ENCODE measurements at places on chromosomes 7 and 10.

GRCh38 chr7:36887233-36887632 is 162.9 kb upstream of the AOAH start:
- no peak for DNase-seq

- no peak for DNase-seq
Measured at GRCh38 chr7:16817536-16817935, 12.7 kb upstream of the AGR2 start.

DNA sequence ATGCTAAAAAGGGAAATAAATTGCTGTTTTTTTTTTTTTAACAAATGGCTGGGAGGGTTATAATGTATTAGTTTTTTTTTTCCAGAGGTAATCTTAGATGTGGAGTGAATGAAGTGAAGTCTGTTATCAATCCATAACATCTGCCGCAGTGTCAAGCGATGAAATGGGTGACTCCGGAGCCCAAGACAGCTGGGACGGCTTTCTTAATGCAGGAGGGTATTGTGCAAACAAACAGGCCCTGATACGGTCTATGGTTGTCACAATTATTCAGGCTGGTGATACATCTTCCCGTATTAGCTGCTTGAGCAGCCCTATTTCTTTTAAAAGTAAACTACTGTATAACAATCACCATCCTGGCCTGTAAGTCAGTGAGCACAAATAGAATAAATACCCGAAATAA is 1231.2 kb downstream of the GATA3 start:
- DNase-seq: no peak

DNA sequence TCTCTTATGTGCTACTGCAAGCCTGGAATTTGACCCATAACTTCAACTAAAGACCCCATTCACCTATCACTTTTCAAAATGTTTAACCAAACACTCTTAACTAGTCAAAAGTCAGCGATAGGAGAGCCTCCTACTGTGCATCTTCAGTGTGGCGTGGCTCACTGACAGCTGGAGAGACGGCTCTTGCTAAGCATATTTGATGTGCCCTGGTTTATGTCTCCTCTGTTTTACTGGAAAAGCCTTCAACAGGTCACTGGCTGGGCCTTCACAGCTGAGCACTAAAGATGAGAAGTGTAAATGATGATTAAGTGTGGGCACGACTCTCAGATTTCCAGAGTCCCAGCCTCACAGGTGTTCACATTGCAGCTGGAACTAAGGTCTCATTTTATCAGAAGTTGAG is 472.1 kb downstream of the SEMA3D start:
- no peak for DNase-seq

- no peak for DNase-seq
Measured at GRCh38 chr7:92973974-92974373, 137.6 kb upstream of the CDK6 start.

GRCh38 chr7:21948364-21948763 is 2.7 kb upstream of the CDCA7L start:
- no peak for DNase-seq

GRCh38 chr10:5064656-5065055 is 29.6 kb upstream of the AKR1C3 start:
- DNase-seq: no peak

- DNase-seq: no peak
Measured at GRCh38 chr10:97643441-97643985, 3.0 kb downstream of the PI4K2A start.

- peak; percentile 72 for DNase-seq
Measured at GRCh38 chr10:78579995-78580394, 488.8 kb upstream of the ZMIZ1 start.

DNA sequence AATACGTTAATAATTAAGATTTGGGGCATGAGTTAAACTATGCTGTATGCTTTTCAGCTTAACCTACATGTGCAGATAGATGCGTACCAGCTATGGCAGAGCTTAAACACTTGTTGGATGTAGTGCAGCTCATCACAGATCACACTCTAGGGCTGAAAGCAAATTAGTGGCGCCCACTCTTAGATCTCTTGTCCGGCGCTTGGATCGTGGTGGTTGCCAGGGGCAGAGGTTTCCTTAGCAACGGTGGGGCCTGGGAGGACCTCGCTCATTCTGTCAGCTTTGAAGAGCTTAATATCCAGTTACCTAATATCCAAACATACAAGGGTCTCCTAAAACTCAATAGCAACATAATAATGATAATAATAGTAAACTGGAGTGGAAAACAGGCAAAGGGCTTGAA is 548.2 kb upstream of the PFKP start:
- DNase-seq: no peak

DNA sequence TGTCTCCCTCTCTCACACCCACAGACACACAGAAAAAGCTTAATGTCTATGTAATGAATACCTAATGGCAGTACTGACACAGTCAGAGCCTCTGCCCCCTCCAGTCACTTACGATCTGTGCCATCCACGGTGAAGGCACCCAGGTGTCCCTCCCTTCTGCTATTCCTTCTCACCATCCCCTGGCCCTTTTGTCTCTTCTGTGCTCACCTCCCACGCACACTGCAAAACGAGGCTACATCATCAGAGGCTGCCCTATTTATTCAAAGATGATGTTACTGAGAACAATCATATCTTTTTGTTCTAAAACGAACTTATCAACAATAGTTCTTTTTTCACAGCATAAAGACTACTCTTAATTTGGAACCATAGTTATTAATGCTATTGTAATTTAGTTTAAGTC is 246.9 kb upstream of the MKLN1 start:
- DNase-seq: no peak

DNA sequence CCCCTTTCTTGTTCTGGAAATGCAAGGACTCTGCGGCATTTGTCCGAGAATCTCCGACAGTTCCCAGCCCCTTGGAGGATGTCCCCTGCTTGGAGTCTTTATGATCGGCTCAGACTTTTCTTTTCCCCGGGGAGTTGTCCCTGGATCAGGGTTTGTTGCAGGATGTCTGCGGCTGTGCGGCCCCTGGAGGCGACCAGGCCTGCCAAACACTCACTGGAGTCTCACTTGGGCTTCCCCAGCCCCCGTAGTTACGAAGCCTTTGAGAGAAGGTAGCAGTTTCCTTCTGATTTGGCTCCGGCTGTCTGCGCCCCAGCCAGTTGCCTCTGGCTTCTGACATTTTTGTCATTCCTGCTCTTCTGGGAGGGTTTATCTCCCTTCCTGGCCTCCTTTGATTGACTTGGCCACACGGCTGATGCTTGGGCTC is 16.1 kb downstream of the COL26A1 start:
- no peak for DNase-seq

DNA sequence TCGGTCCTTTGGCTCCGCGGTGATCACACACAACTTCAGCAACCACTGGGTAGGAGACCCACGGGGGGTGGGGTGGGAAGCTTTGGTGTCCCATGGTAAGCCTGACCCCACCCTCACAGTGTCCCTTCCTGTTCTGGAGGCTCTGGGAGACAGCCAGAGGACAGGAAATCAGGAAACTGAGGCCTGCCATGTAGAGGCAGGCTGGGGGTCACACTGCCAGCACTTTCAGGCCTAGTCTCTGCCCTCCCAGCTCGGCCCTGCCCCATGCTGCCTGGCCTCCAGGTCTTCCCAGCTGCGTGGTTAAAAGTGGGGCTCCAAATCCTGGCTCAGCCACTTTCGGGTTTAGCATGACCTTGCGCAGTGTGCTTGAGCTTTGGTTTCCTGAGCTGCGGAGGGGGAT is 10.9 kb downstream of the AQP1 start:
- DNase-seq: no peak

DNA sequence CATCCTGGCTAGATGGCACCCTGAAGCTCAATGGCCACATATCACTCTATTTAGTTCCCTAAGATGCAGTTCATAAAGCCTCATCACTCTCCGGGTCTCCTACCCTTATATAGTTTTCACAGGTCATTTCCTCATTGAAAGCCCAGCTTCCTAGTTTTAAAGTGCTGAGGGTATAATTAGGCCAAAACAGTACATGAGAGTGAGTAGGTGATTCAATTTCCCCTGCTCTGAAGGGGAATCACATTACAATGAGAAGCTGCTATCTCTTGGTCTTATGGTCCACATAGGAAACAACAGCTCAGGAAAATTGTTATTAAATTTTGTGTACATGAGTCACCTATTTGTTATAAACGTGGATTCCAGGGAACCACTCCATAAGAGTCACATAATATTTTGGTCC is 162.0 kb downstream of the SEMA3E start:
- no peak for DNase-seq

DNA sequence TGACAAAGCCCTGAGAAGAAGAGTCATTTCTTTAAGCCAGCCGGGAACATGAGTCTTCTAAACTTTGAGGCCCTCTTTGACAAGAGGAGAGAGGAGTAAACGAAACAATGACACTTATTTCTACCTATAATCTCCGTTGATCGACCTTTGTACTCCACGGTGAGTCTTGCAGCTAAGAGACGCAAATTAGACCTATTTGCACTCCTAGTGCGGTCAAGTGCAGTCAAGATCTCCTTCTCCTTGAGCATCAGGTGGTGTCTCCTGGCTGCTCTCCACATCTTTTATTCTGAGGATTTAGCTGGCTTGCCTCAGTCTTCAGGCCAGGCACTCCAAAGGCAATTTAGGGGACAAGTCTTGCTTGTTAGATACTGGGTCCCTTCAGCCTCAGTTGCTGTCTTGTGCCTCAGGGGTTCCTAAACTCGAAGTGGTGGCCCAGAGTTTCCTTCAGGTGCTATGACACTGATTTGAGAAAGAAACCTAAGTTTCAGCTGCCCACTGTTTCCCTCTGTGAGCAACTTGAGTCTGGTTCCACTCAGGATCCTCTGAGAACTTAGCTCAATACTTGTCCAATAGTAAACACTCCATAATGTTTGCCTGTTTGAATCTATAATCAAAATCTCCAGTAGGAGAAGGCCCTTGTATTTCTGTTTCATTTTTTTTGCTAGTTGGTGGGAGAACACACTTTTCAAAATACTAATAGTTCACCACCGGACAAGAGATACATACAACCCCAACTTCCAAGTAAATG is 312.9 kb downstream of the RNLS start:
- DNase-seq: no peak

GRCh38 chr7:128453836-128454804 is 1.6 kb upstream of the HILPDA start:
- DNase-seq: peak; percentile 87

DNA sequence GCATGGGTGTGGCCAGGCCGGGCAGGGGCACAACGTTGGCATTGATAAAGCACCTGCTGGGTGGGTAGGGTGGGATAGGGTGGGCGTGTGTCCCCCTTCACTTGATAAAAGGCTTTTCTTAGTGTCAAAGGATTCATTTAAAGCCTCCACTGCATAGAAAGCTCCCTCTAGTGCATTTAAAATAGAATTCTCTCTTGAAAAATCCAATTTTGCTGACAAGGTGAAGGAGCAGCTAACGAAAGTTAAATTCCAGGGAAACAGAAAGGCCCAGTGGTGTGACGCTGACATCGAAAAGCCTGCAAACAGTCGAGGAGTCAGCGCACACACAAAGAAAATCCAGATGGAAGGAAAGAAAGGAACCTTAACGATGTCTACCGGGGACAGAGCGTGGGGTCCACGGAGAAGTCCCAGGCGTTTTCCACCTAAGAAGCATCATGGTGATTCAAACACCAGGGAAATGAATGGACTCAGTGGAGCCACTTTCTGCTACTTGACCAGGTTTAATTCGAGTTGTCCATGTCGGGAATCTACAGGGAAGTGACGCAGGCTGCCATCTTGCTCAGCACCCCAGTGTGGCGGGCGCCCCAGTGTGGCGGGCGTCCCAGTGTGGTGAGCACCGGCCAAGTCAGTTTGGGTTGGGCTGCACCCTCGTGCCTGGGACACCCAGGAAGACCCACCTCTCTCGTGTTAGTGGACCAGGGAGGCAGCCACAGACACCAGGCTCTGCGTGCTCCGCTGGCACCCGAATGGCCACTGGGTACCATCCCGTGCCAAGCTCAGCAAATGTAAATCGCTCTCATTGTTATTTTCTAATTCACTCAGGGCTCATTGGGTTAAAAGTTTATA is 217.8 kb downstream of the DNAJB6 start:
- DNase-seq: no peak

DNA sequence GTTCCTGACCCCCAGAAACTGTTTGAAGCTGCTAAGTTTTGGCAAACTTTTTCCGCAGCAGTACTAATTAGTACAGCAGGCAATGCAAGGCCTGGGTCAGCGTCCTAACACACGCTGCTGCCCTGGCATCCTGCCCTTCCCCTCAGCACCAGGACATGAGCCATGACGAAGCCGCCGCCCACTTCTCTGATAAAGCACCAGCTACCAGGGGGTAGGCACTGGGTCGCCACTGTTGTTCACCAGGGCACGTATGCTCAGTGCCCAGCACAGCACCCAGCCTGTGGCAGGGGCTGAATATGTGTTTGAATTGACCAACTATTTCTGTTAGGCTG is 59.5 kb downstream of the CHST15 start:
- DNase-seq: no peak

GRCh38 chr7:6422926-6423632 is 24.7 kb downstream of the DAGLB start:
- no peak for DNase-seq

DNA sequence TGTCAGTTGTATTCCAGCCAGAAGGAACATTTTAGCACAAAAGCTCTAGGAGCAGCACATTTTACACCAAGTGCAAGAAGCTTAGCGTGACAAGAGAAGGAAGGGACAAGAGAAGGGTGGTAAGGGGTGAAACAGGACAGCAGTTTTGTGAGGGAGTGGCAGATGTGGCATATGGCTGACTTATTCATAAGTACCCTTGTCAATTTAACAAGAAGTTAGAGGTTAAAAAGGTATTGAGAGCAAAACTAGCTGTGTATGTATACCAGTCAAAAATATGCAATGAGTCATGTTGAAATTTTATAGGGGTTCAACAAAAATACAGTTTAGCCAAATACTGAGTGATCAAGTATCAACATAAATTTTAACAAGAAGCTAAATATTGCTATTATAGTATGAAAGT is 561.5 kb upstream of the POT1 start:
- no peak for DNase-seq

- DNase-seq: peak; percentile 51
Measured at GRCh38 chr7:157397731-157398691, 61.2 kb downstream of the DNAJB6 start.

DNA sequence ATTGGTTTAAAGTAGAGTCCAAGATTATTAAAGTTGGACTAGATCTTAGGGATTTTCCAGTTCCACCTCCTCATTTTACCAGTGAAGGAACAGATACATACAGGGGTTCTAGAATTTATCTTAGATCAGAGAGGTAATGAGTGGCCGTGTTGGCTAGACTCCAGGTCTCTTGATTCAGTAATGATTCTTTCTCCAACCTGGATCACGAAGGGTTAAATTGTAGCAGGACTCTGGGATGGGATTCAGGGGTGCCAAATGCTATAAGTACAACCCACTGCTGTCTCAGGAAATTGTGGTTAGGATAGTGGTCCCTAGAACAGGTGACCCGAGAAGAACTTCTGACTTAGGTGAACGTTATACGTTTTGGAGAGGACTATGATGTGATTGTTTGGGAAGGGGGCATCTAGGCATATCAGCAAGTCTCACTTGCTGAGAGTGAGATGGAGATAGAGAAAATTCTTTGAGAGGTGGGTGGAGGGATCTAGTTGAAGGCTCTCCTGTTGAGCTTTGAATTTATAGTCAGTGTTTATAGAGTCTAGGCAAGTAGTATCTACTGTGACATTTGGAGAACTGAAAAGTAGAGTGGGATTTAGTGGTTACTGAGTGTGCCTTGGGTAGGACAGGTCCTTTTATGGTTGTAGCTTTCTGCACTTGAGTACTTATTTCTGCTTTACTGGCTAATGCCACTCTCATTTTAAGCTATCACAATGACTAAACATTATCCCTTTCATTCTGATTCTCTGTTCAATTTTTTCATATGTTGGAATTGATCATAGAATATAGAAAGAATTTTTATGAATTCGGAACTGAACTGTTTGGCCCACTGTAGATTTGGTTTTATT is 58.3 kb downstream of the ST7 start:
- DNase-seq: no peak

- no peak for DNase-seq
Measured at GRCh38 chr10:71475243-71475871, 78.6 kb downstream of the CDH23 start.

GRCh38 chr7:112951070-112951469 is 135.6 kb downstream of the GPR85 start:
- DNase-seq: no peak

Data from psoas muscle (tissue), 8 donors.